Hepatic stellate cell (primary cell): ENCODE measurements at places on chromosomes 4 and X.

GRCh38 chr4:141635736-141636081 is 674 bp upstream of the IL15 start:
- no peak for DNase-seq

DNA sequence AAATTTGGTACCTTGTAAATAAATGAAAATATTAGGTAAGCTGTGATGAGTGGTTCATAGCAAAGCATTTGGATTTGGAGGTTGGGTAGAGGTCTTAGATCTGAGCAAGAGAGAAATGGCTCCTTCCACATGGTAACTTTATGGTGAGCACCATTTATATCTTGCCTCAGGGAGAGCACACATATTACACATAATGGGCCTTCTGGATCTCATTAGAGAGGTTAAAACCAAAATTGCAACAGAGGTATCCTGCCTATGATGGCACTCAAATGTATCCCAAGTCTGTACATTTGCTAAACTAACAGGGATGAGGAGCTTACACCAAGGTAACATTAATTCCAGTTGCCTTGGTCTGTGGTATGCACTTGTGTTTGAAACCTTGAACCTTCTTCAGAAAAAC is 87.1 kb upstream of the PUDP start:
- DNase-seq, result no peak

- DNase-seq, result no peak
Measured at GRCh38 chr4:117284736-117285135, 199.4 kb upstream of the TRAM1L1 start.

DNA sequence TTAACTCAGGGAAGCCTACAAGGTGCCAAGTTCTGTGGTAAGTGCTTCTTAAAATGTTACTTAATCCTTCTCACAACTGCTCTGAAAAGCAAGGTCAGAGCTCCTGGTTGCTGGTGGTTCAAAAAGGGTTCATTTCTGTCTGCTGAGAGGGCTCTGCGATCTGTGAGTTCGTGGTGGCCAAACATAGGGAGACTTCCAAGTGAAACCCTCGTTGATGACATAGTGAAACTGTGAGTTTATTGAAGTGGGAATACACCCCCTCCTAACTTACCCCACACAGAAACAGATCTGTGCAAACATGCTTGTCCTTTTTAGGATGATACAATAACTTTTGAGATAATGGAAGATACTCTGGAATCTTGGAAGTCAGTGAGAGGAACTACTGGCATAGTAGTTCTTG is 164.8 kb upstream of the PGRMC2 start:
- no peak for DNase-seq

GRCh38 chr4:187666697-187667494 is 328.7 kb upstream of the ZFP42 start:
- DNase-seq, result no peak

DNA sequence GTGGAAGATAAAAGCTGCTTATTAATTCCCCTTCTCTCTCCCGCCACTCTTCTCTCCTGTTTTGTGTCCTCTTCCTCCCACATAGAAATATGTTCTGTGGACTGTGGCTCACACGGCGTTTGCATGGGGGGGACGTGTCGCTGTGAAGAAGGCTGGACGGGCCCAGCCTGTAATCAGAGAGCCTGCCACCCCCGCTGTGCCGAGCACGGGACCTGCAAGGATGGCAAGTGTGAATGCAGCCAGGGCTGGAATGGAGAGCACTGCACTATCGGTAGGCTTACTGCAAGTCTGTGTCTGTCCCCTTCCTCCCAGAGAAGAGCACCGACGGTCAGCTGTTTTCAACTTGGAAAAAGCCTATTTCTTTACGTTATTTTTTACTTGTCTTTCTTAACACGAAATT is 229.1 kb downstream of the DCTD start:
- no peak for DNase-seq

DNA sequence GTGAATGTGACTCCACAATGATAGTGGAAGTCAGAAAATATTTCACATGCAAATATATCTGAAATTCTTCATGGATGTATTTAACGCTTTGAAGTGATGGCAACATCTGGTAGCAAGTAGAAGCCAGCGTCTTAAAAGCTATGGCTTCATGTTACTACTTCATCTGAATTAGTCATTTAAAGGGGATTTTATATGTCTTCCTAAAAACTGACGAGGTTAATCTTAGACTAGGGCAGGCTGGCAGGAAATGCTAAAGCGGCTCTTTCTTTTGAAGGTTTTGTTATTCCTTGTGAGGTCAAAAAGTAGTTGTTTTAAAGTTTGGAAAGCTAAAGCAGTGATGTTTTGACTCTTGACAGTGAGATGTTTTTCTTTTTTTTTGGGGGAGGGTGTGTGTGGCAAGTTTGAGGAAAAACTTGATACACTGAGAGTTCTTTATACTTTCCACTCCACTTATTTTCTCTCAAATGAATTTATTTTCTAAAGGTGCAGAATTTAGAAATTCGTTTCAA is 22.6 kb downstream of the PLS3 start:
- DNase-seq, result no peak

DNA sequence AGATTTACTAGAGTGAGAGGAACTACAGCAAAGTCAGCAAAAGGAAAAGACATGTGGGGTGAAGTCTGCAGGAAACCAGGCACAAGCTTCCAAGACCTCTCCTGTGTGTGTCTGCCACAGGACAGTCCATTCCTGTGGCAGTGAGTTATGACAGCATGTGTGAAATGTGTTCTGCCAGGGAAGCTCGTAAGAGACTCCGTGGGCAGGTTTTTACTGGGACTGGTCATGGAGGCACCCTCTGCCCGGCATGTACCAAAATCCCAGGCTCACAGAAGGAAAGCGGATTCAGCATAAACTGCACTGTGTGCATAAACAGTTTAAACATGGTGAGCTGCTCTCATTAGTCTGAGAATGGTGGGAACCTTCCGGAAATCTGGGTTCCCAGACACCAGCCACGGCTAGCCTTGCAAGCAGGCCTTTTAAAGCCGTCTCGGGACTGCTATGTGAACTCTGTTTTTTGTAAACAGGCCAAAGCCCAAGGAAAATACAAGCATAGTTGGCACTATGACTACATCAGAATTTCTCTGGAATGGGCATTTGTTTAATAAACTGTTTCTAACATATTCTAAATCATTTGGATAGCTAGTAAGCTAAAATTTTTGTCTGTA is 288.5 kb downstream of the TENM3 start:
- no peak for DNase-seq

DNA sequence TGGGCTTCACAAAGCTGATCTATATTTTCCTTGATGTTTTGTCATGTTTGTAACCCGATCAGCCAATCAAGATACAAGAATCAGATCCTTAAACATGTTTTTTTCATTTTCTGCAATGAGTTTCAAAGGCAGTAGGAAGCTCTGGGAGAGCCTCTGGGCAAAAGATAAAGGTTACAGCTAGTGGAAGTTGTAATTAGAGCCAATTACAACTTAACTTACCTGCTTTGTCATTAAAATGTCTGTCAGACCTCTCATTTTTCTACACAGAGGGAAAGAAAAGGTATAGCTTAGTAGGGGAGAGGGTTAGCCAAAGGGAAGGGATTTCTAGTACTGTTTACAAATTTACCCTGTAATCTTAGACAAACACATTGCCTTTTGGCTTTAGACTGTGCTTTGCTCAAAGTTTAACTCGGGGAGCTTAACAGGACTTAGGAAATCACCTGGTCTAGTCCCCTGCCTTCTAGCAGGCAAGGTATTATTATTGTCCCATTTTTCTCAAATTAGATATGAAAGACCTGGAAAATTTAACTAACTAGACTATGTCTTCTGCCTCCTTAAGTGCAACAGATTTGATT is 55.8 kb downstream of the FGF16 start:
- no peak for DNase-seq

DNA sequence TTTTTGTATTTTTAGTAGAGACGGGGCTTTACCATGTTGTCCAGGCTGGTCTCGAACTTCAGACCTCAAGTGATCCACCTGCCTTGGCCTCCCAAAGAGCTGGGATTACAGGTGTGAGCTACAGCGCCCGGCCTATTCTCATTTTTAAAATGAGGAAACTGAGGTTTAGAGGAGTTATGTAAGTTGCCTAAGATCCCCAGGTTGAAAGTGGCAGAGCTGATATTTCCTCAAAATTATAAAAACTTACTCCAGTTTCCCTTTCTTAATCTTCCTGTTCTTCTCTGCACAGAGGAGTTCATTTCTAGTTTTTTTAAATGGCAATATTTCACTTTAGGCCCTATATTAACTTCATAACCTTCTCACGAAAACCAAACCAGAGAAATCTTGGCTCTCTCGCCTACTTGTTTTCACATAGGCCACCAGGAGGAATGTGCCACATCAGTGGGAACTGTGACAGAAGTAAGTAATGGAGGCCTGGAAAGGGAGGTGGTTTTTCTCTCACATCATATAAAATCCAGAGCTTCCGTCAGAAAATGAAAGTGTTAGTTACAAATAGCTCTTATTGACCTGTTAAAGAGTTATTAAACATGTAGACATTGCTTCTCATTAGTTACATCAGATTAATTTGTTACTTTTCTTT is 16.1 kb upstream of the RS1 start:
- DNase-seq, result no peak
